ENCODE measurements at places on chromosomes 4 and X. TPM values are rescaled to one million over a fixed set of nuclear protein-coding genes. Genes with fewer than 3 reads are reported as not detected.
A peak's percentile ranks its signal among the peaks of the same experiment; 100 is the strongest.

RNF150 gene
- 0.07 TPM for total RNA-seq

KIF4A gene
- 40.3 TPM for total RNA-seq

HSD17B13 gene
- 0.81 TPM for total RNA-seq

LEF1 gene
- total RNA-seq: 0.79 TPM

ARMCX1 gene
- total RNA-seq: 0.15 TPM

TAF1 gene
- total RNA-seq: 27.7 TPM

F8 gene
- 2.6 TPM for total RNA-seq

NALF2 gene
- 8.7 TPM for total RNA-seq

TMEM271 gene
- not detected for total RNA-seq

ALPK1 gene
- 21.3 TPM for total RNA-seq

ASB5 gene
- total RNA-seq: not detected

TMEM165 gene
- 60.7 TPM for total RNA-seq

CENPVL1 gene
- not detected for total RNA-seq

RTL9 gene
- total RNA-seq: 0.10 TPM

DNA sequence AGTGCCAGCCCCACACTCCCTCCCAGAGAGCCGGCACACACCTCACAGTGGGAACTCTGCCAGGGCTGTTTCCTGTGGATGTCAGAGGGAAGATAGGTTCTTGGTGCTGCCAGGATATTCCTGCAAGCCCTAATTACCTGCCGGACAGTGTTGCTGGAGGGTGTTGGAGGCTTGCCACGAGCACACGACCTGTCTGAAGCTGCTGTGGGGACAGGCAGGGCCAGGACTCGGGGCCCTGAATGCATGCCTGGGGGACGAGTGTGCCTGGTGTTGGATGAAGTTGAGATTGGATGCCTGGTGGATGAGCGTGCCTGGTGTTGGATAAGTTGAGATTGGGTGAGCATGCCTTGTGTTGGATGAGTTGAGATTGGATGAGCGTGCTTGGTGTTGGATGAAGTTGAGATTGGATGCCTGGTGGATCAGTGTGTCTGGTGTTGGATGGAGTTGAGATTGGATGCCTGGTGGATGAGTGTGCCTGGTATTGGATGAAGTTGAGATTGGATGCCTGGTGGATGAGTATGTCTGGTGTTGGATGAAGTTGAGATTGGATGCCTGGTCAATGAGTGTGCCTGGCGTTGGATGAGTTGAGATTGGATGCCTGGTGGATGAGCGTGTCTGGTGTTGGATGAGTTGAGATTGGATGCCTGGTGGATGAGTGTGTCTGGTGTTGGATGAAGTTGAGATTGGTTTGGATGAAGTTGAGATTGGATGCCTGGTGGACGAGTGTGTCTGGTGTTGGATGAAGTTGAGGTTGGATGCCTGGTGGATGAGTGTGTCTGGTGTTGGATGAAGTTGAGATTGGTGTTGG, 23.2 kb upstream of the UVSSA start:
- DNase-seq: peak; percentile 63

DNA sequence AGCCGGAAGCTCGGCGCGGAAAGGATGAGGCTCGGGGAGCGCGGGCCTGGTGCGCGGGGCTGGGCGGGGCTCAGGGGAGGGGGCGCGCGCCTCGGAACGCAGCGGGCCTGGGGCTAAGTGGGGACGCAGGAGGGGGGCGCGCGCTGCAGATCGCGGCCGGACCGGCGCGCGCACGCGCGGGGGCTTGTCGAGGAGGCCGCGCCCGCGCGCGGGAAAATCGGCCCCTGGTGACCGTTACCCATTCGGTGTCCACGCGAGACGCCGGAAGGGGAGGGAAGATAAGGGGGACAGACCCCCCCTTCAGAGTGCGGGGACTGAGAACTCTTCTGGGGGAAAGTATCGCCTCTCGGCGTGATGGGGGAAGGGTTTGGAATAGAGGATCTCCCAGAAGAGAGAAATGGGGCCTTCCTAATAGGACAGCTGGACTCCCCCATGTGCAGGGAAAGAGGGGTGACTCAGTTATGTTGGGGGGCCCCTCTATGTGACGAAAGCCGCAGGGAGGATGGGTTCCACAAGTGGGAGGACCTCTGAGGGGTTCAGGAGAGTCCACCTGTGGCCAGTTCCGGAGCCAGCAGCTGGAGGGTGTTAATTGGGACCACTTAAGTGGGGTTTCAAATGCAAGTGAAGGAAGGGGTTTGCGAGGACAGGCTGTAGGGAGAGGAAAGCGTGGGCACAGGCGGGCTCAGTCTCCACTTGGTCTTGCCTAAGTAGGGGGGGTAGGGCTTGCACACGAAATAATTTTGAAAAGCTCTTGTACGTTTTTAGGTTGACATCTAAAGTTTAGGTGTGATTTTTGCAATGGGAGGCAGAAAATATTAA, 584 bp downstream of the SUV39H1 start:
- no peak for DNase-seq

DNA sequence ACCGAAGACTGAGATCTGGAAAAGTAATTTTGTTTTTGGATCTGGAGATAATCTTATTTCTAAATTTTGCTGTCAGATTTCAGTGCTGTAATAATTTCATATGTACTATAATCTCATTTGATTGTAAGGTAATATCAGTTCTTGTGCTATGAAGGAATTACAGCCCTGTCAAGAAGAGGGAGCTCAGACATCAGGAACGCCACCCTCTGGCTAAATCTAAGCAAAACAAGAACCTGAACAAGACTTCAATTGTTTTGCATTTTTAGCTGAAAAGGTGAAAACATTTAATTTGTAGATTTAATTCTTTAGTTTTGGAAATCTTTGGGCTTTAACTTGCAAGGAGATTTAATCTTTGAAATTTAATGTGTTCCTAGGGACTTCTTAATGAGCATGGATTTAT, 525.4 kb upstream of the HS3ST1 start:
- peak; percentile 44 for DNase-seq

DNA sequence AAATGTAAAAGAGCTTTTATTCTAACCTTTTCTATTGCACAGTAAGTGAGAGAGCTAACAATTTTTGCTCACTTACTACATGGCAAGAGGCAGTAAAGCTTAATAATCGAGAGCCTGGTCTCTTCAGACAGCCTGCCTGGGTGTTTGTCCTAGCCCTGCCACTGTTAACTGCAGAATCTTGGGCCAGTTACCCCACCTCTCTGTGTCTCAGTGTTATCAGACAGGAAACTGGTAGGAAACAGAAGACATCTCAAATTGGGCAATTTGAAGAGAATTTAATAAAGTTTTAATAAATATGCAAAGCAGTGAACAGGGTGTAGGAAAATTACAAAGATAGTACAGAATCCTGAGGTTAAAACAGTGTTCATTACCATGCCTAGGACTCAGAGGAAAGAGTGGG, 13.4 kb downstream of the STAP1 start:
- no peak for DNase-seq

- no peak for DNase-seq
These were observed 437.8 kb upstream of the FAM241A start for GRCh38 chr4:111707491-111707890.

GRCh38 chrX:153494541-153495361, at the start of gene BGN:
Gene BGN (plus strand): TSS chrX:153494980. CDS start chrX:153504632, 9,652 bp downstream.
- no peak for DNase-seq

GRCh38 chrX:96576368-96576767, 108.3 kb upstream of the DIAPH2 start:
- no peak for DNase-seq

- DNase-seq: no peak
These were observed 149.4 kb upstream of the KLF3 start for GRCh38 chr4:38514465-38515146.

GRCh38 chrX:13287816-13288215, 32.0 kb downstream of the ATXN3L start:
- DNase-seq: no peak

GRCh38 chrX:15128861-15129260, 141.0 kb downstream of the ASB9 start:
- DNase-seq: no peak

GRCh38 chr4:174835536-174835935, 6.5 kb upstream of the GLRA3 start:
- no peak for DNase-seq

DNA sequence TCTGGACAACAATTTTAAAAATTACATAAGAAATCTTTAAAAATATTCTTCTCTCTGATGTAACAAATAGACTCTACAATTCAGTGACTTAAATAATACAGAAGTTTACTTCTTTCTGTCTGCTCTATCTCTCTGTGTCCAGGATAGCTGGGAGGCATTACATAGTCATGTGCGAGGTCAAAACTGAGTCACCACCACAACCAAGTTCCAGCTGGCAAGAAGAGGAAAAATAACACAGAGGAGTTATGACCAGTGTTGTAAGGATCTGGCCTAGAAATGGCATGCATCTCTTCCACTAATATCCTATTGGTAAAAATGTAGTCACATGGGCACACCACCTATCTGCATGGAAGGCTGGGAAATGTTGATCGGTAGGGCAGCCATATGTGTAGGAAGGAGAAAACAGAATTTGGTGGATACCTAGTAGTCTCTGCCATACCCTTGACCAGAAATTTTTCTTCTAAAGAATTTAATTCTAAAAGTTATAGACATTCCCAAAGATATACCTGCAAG, 39.4 kb upstream of the WDFY3 start:
- no peak for DNase-seq

DNA sequence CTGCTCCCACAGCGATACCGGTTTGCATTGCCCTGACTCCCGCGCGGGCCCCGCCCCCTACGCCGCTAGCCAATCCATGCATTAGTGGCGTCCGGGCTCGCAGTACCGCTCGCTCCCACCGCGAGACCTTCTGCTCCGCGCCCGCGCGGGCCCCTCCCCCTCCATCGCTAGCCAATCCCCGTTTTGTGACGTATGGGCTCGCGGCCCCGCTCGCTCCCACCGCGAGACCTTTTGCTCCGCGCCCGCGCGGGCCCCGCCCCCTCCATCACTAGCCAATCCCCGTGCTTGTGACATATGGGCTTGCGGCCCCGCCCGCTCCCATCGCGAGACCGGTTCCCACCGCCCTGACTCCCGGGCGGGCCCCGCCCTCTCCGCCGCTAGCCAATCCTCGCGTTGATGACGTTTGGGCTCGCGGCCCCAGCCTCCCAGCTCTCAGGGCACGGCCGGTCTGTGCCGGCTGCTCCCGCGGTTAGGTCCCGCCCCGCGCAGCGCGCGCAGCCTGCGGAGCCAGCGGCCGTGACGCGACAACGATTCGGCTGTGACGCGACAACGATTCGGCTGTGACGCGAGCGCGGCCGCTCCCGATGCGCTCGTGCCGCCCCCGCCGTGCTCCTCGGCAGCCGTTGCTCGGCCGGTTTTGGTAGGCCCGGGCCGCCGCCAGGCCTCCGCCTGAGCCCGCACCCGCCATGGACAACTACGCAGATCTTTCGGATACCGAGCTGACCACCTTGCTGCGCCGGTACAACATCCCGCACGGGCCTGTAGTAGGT, at the start of gene EMD:
EMD (plus strand) TSS at position 497 of the 770 bp plus-strand sequence; CDS start at position 687, 190 bp downstream.
- DNase-seq: peak; percentile 91

DNA sequence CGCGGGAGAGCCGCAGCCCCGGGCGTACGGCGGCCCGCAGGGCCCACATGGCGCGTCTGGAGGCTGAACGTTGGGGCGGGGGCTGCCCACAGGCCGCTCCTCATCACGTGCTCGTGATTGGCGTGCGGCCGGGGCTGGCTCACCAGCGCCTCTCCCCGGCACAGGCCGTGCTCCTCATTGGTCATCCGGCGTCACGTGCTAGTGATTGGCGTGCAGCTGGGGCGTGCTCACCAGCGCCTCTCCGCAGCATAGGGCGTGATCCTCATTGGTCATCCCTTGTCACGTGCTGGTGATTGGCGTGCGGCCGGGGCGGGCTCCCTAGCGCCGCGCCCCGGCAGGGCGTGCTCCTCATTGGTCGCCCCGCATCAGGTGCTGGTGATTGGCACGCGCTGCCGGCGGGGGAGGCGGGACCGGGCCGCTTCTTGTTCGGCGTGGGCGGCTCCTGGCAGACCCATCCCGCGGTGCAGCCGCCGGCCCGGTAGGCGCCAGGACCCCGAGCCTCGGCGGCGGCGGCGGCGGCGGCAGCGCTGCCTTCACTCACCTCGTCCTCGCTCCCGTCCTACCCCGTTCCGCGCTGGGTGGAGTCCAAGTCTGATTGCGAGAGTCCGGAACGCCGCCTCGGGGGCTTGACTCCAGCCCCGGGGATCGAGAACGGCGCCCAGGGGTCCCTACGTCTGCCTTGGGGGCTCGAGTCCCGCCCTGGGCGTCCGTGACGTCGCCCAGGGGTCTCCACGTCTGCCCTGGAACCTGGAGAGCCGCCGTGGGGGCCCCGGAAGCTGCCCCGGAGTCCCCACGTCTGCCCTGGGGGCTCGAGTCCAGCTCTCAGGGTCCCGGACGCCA, at the start of gene GTPBP6:
GTPBP6 (minus strand) TSS at position 58 of the 840 bp plus-strand sequence; CDS start at position 49, 9 bp downstream.
- DNase-seq: peak; percentile 95

DNA sequence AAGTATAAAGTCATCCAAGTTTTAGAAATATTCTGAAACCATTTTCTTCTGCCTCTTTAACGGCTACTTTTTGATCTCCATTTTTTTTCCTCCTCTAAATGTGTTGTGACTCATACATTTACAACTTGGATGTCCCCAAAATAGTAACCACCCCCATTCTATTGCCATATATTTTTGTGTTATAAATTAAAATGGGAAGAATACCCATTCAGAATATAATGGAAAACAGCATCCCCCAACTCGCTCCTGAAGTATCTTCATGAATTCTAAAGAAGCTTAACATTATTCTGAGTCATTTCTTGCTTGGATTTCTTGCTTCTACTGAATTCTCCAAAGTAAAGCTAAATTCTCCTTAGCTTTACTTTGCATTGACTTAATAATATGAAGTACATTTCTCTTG, 92.0 kb upstream of the PTPN13 start:
- DNase-seq: no peak

DNA sequence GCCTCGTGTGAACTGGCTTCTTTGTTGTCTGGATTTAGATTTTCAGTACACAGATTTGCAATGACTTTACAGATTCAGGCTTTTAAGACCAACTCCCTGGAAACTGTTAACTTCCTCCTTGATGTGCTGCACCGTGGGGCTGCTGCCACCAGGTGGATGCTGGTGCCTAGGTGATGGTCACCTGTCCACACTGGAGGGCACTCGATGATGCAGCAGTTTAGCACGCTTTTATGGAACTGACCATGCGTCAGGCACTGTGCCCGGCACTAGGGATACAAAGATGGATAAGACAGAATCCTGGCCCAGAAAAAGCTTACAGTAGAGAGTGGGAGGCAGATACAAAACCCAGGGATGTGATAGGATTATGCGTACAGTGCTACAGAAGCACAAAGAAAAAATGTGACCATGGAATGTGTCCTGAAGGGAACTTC, 180.7 kb downstream of the CEP135 start:
- DNase-seq: peak; percentile 79

- DNase-seq: no peak
These were observed 317.1 kb downstream of the UNC5C start for GRCh38 chr4:95231681-95232080.

- DNase-seq: no peak
These were observed 73.2 kb downstream of the SLC34A2 start for GRCh38 chr4:25728886-25729285.

GRCh38 chrX:2552621-2553201, 51.9 kb upstream of the DHRSX start:
- no peak for DNase-seq

DNA sequence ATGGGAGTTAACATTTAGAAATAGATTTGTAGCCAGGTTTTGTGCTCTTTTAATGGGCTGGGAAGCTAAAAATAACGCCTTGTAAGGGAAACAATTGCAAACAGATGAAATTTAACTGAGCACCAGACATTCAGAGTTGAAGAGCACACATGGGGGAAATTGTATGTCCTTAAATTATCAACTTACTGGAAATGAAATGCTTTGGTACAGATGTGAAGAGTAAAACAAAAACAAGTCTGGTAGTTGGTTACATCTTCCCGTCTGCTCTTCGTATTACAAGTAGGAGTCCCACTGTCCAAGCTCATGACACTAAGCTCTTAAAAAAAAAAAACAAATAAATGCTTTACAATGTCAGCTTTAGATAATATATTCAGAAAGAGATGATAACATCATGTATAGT, 59.5 kb upstream of the RPA4 start:
- DNase-seq: no peak

- DNase-seq: no peak
These were observed 23.3 kb downstream of the RNF212 start for GRCh38 chr4:1090036-1090435.
